CD4-positive, alpha-beta memory T cell (primary cell): ENCODE measurements at places on chromosomes 6 and 20. TPM values are rescaled to one million over a fixed set of nuclear protein-coding genes. Genes with fewer than 3 reads are reported as not detected.

DNA sequence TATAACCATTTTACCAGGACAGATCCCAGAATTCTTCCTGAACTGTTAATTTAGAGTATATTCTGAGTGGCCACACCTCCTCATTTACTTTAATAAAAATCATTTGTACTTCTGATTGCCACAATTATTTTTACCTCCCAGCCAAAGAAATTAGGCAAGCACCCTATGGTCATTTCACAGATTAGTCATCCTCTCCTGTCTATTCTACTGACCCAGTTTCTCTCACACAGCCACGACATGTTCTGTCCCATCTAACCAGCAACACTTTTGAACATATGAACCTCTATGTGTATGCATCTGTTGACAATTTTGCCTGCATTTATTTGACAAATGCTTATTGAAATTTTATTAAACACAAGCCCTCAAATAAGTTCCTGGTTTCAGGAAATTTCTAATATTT is 202.6 kb upstream of the STXBP5 start:
- DNase-seq: no peak

DNA sequence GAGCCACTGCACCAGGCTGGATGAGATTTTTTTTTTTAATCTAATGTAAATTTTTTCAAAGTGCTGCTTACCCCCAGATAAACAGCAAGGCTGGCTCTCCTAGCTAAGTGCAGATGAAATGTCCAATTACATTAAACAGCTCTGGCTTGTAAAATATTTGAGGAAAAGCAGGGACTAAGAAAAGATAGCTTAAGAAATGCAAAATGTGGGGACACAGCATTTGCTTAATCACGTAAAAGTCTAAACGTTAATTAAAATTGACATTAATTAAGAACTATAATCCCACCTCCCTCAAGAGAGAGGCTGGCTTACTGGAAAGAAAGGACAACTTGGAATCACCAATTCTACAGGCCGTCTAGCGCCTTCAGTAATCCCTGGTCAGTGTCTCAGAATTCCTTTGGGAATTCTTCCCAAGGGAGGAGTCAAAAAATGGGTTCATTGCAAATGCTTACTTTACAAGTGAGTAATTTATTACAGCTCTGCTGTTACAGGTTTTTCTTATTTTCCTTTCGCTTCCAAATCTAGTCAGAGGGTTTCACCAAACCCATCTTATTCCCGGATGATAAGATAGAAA is 13.6 kb upstream of the MARCKS start:
- DNase-seq: no peak

DNA sequence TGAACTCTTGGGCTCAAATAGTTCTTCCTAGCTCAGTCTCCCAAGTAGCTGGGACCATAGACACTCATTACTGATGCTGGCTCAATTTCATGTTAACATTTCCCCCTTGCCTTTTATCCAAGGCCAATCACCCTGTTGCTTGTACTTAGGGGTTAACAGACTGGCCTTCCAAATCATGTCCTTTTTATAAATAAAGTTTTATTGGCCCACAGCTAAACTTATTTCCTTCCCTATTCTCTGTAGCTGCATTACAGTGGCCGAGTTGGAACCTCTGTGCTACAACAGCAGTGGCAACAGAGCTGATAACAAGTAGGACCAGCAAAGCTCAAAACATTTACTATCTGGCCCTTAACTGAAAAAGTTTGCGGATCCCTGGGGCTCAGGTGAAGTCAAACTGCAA is 109.8 kb downstream of the ZFP64 start:
- DNase-seq: no peak

- no peak for DNase-seq
Measured at GRCh38 chr6:14640631-14641030, 523.1 kb downstream of the CD83 start.

- no peak for DNase-seq
Measured at GRCh38 chr20:56839786-56840185, 210.7 kb downstream of the TFAP2C start.

GRCh38 chr6:1416191-1416760 is 26.9 kb downstream of the FOXF2 start:
- no peak for DNase-seq

- DNase-seq: no peak
Measured at GRCh38 chr6:56625356-56625755, 17.3 kb downstream of the DST start.

- no peak for DNase-seq
Measured at GRCh38 chr20:6855796-6856195, 88.3 kb downstream of the BMP2 start.

- DNase-seq: no peak
Measured at GRCh38 chr6:39927159-39927558, 7.1 kb downstream of the MOCS1 start.

DNA sequence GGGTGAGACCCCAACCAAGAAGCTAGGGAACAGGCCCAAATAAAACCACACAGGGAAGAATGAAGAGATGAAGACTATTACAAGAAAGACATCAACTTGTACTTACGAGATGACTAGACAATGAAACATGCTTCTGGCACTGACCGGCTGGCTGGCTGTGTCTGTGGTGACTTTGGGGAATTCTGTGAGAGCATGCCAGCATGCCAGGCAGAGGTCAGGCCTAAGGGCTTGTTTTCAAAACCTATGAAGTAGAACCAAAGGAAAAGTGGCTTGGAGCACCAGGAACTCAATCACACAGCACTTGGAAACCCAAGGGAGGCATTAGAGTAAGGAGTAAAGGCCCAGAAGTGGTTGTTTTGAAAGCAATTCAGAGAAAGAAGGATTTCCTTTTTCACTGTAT is 28.4 kb upstream of the GSTA3 start:
- no peak for DNase-seq

DNA sequence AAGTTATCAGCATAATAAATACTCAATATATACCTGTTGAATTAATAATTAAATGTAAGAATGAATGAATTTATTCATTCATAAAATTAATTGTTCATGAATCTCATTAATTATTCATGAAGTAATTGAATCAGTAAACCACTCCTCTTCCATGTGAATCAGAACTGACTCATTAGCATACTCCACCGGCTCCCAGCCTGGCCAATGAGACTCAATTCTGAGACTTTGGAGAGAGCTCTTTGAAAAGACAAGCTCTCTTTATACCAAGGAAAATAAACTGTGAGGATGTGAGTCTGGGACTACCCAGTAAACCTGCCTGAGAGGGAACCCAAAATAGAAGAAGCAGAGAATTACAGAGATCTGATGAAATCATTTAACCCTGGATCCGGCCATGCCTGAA is 8.4 kb upstream of the SLC2A10 start:
- DNase-seq: no peak

GRCh38 chr6:151379933-151380847 is 11.2 kb downstream of the ZBTB2 start:
- peak; percentile 47 for DNase-seq

DNA sequence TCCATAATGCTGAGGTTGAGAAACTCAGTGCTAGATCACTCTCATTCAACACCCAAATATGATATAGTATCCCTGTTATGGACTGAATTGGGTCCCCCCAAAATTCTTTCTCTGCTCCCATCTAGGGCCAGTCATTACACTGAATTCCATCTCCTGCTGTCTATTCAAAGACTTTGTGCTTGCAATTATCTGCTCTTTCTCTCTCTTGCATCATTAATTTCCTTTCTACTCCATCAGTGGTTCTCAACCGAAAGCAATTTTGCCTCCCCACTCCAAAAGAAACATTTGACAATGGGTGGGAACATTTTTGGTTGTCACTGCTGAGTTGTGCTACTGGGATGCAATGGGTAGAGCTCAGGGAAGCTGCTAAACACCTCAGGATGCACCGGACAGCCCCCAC is 271.5 kb upstream of the CDYL start:
- DNase-seq: no peak

DNA sequence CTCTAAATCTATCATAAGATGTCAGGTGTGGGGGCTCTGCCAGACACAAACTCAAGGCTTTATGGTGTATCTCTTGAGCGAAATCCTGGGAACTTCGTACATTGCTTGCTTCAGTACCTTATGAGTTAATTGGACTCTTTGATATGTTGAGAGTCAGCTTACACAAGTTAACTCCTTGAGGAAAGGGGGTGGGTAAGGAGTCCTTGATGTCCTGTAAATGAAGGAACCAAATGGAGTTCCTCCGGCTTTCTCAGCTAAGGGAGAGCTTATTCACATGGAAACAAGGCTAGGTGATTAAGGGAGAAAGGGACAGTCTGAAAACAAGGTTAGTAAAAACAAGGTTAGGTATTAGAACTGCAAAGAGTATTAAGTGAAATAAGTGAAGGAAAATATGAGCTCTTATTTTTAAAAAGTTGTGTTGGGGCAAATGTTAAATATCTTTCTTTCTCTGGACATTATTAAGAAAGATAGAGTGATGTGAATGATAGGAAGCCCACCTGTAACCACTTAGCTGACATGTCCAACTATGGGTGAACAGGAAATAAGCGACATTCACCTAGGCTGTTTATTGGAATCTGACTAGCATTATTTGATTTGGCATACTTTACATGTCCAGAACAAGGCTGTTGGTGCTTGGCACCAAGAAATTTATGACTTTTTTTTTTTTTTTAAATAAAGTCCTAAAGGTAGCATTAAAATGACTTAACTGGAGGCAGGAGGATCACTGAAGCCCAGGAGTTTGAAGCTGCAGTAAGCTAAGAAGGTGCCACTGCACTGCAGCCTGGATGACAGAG is 26.5 kb downstream of the GTF2H5 start:
- no peak for DNase-seq

DNA sequence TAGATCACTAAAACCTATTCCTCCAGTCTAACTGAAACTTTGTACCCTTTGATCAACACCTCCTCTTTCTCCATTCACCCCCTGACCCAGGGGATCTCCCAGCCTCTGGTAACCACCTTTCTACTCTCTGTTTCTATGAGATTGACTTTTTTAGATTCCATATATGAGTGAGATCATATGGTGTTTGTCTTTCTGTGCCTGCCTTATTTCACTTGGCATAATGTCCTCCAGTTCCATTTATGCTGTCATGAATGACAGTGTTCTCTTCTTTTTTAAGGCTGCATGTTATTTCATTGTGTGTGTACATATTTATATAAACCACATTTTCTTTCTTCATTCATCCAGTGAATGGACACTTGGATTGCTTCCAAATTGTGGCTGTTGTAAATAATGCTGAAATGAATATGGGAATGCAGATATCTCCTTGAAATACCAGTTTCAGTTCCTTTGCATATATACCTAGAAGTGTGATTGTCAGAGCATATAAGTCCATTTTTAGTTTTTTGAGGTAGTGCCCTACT is 57.7 kb downstream of the DHX35 start:
- no peak for DNase-seq

- DNase-seq: no peak
Measured at GRCh38 chr6:160106010-160106409, 15.6 kb upstream of the SLC22A1 start.

DNA sequence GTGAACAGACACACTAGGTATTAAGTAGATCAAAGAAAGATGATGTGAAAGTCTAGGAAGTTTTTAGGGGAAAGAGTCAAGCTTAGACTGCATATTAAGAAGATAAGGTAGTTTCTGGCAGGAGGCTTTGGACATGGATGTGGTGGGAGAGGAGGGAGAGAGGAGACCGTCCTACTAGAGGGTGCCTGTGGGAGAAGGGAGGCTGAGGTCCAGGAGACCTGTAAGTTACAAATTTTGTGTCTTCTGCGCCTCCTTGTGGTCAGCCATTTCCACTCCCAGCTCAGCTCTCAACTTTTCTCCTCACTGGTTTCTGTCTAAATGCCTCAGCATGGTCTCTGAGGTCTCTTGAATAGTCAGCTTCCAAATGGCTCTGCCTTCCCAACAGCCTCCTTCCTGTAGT is 193.5 kb downstream of the UNC5CL start:
- peak; percentile 2 for DNase-seq

- peak; percentile 29 for DNase-seq
Measured at GRCh38 chr20:51529081-51529681, 13.3 kb downstream of the NFATC2 start.

DNA sequence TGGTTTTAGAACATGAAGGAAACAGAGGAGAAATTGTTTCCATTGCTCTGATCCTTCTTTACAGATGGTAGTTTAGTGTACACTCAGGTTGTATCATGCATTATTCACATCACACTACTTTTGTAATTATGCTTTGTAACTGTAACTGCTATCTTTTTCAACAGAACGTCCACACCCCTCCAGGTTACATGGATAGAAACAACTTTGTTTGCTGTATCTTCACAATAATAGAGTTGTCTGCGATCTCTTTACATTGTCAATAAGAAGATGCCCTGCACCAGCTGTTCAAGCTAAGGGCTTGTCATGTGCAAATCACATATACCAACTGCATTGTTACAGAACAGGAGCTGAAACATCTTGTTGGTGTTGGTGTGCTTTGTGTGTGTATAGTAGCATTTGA is 67.9 kb upstream of the MAP7 start:
- DNase-seq: no peak

- DNase-seq: no peak
Measured at GRCh38 chr6:1324936-1325335, 13.0 kb downstream of the FOXQ1 start.

The TJAP1 gene
- 52.0 TPM for total RNA-seq

The LRFN2 gene
- total RNA-seq: not detected

The FILIP1 gene
- total RNA-seq: not detected

The B3GALT4 gene
- total RNA-seq: 46.7 TPM

The BCAS1 gene
- total RNA-seq: 0.32 TPM

The SERINC1 gene
- total RNA-seq: 142 TPM

The TRIM15 gene
- not detected for total RNA-seq

The RNF182 gene
- total RNA-seq: not detected

The ECT2L gene
- not detected for total RNA-seq

The FKBP1C gene
- not detected for total RNA-seq

The PSORS1C1 gene
- not detected for total RNA-seq
